ENCODE measurements at places on chromosomes 7 and 10.

DNA sequence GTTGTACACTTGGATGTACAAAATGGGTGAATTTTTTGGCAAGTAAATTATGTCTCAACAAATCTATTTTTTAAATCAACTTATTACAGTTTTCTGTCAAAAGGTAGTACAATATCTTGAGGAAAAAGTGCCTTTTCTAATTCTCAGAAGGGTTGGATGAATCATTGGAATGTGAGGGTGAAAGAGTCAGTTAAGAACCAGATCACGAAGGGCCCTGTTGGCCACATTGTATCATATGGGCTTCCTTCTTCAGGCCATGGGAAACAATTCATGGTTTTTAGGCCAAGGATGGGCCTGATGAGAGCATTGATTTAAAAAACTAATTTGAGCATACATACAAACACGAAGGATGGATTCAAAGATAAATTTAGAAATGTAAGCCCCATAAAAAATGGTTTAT, 503.7 kb downstream of the TNS3 start:
- DNase-seq: no peak

DNA sequence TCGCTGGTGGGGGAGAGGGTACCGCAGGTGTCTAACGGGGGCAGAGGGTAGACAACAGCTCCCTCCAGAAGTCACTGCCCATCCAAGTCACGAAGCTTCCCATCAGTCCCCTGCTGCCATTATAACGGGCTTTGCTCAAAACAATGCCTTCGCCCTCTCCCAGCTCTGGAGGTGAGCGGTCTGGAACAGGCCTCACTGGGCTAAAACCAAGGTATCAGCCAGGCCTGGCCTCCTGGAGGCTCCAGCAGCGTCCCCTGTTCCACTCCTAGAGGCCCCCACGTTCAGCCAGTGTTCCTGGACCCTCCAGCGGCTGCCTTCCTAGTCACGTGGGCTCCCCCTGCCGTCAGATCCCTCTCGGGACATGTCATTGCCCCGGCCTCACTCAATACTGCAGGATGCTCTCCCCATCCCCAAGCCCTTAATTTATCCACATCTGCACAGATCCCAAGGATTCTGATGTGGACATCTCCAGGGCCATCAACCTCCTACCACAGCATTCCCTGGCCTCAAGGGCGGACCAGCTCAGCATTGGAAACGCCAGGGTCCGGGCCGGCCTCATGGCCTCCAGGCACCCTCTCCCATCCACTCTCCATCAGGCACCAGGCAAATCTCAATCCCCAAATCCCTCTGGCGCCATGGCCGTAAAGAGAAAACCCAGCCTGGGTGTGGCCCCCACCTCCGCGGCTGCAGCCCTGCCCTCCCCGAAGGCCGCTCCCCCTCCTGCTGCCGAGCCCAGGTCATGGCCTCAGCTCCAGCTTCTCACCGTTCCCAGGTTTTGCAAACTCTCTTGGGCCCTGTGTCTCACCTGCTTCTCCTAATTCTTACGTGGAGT, 104.1 kb upstream of the FAM20C start:
- no peak for DNase-seq

DNA sequence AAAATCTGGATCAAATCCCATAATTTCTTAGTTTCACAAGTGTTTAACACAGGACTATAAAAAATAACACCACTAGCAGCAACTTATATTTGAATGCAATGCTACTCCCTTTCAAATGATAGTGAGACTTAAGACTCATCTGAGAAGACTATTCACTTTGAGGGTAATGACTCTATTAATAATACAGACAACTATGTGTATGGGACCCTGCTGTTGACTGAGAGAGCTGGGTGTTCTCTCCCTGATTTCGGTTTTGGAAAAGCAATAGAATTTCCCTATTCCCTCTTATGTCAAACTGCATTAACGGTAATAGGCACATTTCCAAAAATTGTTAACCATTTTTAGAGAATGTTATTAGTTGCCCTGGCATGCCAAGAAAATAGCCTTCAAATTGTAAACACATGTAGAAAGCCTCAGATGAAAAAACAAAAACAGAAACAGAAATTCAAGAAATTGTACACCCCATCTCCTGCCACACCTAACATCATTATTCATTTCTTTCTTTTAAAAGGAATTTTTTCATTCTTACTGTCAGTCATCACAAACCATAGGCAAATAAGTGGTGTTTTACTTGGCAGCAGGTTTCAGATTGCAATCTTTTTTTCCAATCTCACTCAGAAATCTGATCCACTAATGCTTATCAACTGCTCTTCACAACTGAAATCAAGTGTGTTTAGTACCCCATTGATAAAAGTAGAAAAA, 153.7 kb downstream of the TFPI2 start:
- no peak for DNase-seq

DNA sequence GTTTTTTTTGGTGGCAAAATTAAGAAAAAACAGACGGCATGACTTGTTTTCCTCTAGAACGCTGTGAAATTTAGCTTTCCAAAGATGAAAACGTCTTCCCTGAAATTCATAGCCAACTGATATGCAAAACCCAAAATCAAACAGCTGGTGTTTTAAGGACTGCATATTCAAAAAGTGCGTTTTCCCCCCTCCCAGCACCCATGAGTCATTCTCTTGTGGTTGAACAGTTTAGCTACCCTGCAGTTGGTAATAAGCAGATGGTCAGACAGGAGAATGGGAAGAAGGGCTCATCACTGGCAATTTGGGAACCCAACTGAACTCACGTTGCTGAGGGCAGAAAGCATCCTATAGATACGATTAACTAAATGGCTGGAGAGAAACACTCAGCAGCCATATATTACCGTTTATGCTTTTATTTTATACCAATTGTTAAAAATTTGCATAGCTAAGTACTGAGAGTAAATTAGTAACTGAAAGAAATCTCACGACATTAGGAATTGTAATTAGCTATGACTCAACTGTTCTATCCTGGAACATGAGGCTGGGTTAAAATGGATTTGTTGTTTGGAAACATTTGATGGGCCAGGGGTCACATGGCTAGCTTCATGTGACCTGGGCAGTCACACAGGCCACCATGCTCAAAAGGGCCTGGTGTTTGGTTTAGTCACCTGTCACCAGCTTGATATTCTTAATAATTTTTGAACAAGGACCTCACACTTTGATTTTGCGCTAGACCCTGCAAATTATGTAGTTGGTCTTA, 343.1 kb downstream of the PHTF2 start:
- DNase-seq: no peak

DNA sequence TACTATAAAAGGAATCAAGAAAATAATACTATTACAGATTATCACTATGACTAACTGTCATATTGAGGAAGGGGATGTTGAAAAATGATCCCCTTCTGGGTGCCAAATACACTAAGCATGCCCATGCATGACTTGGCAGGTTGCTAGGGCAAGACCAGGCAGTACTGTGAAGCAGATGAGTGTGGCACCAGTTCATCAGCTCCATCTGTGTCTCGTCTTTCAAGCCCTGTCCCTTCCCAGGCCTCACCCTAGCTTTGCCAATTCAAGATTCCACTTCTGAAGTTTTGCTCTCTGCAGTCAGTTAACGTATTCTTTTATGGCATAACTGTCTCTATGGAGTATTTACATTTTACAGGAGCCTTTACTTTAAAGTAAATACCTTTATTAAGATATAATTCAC, 135.6 kb upstream of the HPS1 start:
- no peak for DNase-seq

GRCh38 chr7:105014693-105015389, 836 bp downstream of the KMT2E start:
- peak; percentile 73 for DNase-seq

- DNase-seq: no peak
These were observed 559 bp downstream of the KCNMA1 start for GRCh38 chr10:77636967-77637531.

DNA sequence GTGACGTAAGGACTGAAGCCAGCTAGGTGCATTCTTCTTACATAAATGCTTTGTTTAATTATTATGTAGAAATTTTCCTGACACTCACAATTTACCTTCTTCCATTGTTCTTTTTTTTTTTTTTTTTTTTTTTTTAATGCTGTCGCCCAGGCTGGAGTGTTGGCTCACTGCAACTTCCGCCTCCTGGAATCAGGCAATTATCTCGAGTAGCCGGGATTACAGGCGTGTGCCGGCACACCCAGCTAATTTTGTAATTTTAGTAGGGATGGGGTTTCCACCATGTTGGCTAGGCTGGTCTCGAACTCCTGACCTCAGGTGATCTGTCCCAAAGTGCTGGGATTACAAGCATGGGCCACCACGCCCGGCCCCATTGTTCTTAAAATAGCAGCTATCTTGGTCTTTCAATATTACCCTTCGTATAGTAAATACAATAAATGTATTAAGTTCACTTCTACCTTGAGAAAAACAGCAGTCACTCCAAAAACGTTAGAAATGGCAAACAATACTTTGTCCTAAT, 32.1 kb downstream of the BZW2 start:
- no peak for DNase-seq

DNA sequence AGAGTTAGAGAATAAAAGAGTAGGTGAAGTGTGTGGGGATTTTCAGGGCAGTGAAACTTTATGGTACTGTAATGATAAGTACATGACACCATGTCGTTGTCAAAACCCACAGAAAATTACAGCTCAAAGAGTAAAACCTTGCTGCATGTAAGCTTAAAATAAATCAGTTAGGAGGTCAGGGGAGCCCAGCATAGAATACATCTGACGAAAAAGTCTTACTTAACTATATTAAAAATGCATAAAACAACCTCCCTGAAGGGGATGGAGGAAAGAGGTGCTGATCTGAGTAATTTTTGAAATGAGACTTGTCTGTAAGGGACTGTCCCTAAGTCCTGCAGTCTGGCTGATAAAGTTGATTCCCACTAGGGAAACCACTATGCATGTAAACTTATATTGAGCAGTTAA, 49.8 kb upstream of the AKR1E2 start:
- no peak for DNase-seq

- no peak for DNase-seq
These were observed 74.5 kb downstream of the PRPF18 start for GRCh38 chr10:13661256-13661655.

GRCh38 chr7:3370068-3370830, 69.2 kb downstream of the SDK1 start:
- no peak for DNase-seq

- DNase-seq: no peak
These were observed 60.2 kb downstream of the SEMA3E start for GRCh38 chr7:83588602-83589240.

DNA sequence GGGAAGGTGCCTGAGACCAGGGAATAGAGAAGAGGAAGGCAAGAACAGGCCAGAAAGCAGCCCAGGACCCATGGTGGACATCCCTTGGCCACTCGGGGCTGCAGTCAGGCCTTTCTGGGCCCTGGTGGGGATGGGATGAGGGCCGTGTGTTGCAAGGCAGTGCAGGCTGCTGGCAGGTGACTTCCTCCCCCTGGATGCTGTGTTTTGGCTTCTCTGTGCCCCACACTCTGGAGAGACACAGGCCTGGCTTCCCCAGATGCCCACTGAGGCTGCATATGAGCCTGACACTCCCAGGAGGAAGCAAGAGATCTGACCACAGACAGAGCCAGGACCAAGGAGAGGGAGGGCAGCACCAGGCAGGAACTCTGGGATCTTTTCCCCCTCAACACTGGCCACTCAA, 39.9 kb downstream of the ANXA8 start:
- no peak for DNase-seq

DNA sequence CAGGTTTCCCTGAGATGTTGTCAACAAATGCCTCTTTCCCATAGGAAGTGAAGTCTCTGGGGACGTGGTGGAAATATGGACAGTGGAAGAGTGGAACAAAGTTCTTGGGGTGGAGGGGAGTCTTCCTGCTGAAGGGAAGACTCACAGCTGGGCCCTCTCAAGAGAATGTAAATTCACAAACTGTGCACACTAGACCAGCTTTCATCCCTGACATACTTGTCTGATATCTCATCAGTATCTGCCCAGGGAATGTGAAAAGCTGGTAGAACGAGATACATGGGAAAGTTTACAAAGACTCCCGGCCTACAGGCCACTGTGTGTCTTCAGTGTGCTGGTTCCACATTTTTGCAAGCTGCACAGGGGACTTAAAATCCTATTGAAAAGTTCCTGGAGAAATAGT, 16.7 kb upstream of the CCDC3 start:
- DNase-seq: no peak

Data from activated CD4-positive, alpha-beta memory T cell treated with anti-CD3 and anti-CD28 coated beads for 36 hours (primary cell).